Left kidney (tissue), 8 donors: ENCODE measurements at places on chromosomes 3 and 15. TPM values are rescaled to one million over a fixed set of nuclear protein-coding genes. Genes with fewer than 3 reads are reported as not detected.

Gene GPR62
- 0.48 TPM for polyA plus RNA-seq

Gene ECE2
- not detected for polyA plus RNA-seq

Gene CORO2B
- 23.0 TPM for polyA plus RNA-seq

Gene AADACL2
- not detected for polyA plus RNA-seq

Gene CCR3
- not detected for polyA plus RNA-seq

Gene KNG1
- polyA plus RNA-seq: 56.9 TPM
